ENCODE measurements at places on chromosomes 3 and 15.

DNA sequence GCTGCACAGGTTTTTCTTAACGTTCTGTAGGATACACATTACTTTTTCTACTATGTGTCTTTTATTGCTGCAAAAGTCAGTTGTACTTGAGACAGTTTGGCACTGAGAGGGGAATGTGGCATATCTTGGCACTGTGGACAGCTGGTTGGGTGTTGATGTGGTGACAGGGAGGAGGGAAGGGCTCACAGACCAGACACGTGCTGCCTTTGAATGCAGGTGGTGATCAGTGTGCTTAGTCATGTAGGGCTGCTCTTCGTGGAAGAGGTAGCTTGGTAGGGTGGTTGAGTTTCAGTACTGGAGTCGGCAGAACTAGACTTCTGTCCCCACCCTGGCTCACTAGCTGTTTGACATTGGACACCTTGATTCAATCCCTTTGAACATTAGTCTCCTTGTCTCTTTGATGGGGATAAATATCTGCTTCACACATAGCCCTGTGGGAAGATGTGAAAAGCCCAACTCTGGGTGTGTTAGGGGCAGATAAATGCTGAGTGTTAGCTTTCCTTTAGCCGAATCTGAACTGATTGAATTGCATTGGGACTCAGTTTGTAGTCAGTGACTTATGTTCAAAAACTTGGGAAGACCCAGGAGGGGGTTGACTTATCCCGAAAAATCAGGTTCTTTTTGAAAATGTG, 108.4 kb downstream of the PTPRG start:
- no peak for DNase-seq

- no peak for DNase-seq
Measured at GRCh38 chr3:71651625-71652024, 68.1 kb upstream of the FOXP1 start.

GRCh38 chr15:74897300-74897701, 7.5 kb downstream of the MPI start:
- DNase-seq, result no peak

GRCh38 chr3:188496390-188496789, 342.4 kb downstream of the LPP start:
- DNase-seq, result no peak

GRCh38 chr15:76664895-76665294, 240.2 kb downstream of the SCAPER start:
- no peak for DNase-seq

- peak; percentile 95 for DNase-seq
Measured at GRCh38 chr3:168047190-168047795, 48.4 kb downstream of the GOLIM4 start.

GRCh38 chr15:64430000-64430735, 30.2 kb upstream of the ZNF609 start:
- DNase-seq, result peak; percentile 97

- DNase-seq, result peak; percentile 89
Measured at GRCh38 chr15:88246666-88247446, 9.7 kb downstream of the NTRK3 start.

GRCh38 chr15:90679959-90680358, 37.2 kb upstream of the BLM start:
- no peak for DNase-seq

GRCh38 chr15:94453227-94453988, 222.0 kb downstream of the MCTP2 start:
- DNase-seq, result no peak

DNA sequence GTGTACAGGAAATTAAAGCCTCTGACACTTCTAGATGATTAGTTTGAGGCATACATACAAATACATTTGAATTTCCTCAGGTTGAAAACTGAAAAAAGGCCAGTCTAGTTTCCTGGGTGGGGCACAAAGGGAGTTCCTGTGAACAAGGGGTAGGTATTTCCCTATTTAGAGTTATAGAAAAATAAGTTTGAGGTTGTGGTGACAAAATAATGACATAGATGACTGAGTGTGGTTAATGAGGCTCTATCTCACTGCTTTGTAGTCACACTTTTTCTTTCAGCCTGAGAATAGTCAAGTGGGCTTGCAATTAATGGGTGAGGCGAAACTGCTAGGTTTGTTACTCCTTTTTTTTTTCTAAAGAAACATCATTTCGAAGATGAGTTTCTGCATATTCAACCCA, 4.3 kb downstream of the SLCO3A1 start:
- DNase-seq, result peak; percentile 84

GRCh38 chr3:177754508-177754921, 557.2 kb upstream of the TBL1XR1 start:
- no peak for DNase-seq

DNA sequence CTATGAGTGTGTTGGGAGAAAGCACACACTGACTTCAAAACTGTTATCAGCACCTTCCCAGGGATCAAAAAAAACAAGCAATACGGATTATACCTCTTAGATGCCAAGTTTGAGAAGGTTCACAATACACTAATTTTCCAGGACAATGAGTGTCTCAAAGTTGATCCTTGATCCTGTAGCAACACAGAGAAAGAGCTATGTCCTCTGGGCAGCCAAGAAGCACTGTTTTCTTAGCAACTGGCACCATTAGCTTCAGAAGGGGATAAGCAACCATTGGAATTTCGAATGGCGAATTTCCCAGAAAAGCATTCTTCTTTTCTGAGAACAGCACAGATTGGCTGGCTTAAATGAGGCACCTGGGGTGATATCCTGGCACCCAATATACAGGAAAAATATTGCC, 270.3 kb upstream of the RORA start:
- no peak for DNase-seq

DNA sequence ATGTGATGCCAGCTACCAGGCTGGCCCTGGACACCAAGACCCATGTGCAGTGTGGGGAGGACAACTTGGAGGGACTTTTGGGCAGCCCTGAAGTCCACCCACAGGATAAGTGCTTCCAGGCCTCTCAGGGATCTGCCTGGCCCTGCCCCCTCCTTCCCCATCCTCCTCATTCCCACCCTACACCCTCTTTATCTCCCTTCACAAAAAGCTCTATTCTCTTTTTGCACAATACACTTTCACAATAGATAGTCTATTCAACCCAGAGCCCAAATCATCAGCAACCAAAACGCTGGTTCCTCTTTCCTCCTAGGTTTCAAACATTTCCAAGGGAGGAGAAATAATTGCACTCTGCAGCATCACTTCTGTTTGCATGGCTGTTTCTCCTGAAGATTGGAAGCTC, 7.8 kb upstream of the ZNF710 start:
- peak; percentile 45 for DNase-seq

DNA sequence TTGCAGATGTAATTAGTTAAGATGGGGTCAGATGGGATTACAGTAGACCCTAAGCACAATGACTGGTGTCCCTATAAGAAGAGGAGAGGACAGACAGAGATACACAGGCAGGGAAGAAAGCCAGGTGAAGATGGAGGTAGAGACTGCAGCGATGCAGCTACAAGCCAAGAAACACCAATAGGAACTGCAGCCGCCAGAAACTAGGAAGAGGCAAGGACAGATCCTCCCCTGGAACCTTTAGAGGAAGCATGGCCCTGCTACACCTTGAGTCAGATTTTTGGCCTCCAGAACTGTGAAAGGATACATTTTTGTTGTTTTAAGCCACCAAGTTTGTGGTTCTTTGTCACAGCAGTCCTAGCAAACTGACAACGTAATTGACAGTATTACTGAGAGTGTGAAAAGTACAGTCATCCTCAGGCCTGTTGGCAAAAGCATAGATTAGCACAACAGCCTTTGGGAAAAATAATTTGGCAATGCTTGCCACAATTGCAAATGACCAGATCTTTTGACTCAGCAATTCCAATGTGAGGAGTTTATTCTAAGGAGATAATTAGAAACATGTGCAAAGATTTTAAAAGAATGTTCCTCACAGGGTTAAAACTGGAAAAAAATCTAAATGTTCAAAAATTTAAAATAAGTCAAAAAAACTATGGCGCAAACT, 82.6 kb upstream of the TJP1 start:
- no peak for DNase-seq

- peak; percentile 32 for DNase-seq
Measured at GRCh38 chr15:72271895-72272212, 500 bp downstream of the PARP6 start.

DNA sequence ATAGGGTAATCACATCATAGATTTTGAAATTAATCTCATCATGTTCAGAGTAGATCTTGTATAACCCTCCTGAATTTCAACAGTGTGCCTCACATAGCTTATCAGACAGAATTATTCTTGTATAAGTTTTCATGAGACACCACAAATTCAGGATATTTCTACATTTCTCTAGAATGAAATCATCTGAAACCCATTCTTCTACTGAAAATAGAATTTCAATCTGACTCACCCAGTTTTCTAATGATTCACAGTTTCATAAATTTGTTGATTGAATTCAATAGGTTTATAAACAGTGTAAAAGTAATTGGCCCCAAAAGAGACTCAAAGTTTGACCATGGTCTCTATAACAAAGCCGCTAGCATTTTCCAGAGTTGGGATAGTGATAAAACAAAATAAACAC, 1082.6 kb upstream of the EPHA6 start:
- DNase-seq, result no peak

DNA sequence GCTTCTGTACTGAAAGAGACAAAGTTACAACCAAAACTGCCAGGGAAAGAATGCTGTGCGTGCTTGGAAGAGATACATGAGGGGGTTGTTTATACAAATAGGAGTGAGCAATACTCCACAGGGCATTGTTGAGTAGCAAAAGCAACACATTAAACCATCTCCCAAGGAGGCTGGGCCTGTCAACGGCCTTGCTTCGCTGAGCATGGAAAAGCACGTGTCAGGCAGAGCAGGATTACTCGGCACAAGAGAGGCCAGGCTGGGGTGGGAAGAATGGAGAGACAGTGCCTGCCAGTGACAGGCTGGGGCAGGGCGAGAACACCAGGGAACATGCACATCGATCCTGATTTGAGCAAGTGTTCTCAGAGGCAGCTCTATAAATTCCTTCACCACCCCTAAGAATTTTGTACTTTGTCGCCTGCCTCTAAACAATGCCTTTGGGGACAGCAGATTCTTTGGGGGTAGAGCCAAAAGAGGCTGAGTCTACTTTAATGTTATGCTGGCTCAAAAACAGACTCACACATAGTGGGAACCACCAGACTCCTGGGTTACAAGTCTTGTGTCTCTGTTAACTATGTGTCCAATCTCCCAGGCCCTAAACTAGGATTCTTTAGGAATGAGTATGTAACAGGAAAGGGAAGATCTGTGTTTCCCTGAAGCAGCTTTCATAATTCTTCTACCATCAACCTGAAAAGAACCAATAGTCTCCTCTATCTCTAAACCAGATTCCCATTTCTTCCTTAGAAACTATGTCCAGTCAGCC, 67.2 kb downstream of the LIPC start:
- DNase-seq, result no peak

DNA sequence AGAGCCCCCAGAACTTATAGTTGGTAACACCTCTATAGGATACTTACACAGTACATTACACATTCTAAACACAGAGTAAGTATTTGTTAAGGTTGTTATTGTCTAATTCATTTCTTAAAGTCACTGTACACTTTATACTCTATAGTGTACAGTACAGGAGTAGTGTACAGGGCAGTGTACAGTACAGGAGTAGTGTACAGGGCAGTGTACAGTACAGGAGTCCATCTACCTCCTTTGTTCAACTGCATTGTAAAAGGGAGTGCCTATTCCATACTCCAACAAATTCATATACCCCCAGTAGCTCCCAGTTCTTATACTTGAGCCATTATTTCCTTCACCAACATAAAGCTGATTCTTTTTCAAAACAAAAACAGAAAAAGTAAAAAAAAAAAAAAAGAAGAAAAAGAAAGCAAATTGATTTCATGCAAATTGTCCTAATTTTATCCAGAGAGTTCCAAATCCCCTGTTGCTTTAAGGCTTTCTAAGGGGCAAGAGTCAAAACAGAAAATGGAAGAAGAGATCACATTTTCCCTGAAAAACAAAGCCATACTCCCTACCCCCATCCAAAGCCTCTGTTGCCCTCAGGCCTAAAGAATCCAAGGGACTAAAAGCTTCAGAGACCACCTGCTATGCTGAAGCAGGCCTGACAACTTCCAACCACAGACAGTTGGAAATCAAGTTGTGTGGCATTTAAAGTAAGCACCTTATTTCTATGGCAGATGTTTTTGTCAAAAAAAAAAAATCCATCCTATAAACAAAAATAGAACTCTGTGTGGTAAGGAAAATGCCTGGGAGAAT, 125.6 kb downstream of the PLCH1 start:
- no peak for DNase-seq

DNA sequence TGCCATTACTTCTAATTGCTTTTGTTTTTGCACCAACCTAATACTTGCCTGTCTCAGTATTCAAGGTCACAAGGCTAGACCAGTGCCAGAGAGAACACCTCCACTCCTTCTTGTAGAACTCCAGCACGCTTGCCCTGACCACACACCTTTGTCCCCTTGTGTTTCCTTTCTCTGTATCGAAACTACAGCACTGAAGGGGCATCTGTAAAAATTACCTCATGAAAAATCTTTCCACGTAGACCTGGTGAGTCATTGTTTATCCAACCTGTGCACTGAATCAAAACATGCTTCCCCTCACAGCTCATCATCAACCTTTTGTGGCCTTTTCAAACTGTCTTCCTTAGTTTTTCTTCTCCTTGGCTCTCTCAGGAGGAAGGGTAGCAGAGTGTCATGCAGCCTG, 259.5 kb downstream of the THRB start:
- no peak for DNase-seq

DNA sequence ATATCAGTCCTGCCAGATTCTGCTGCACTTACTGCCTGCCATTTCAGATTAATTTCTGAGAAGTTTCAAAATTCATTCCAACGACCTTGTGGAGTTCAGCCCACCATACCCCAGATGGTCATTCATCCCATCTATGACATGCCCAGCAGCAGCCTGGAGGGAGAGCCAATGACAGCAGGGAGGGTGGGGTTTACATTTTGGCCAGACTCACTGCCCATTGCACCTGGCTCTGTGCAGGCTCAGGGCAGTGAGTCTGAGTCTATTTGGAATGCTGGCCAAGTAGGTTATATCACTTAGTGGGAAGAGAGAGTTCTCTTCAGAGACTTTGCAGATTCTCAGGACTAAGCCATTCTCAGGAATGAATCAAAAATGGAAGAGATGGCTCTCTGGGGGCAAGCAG, 21.5 kb downstream of the SRPRB start:
- DNase-seq, result no peak

DNA sequence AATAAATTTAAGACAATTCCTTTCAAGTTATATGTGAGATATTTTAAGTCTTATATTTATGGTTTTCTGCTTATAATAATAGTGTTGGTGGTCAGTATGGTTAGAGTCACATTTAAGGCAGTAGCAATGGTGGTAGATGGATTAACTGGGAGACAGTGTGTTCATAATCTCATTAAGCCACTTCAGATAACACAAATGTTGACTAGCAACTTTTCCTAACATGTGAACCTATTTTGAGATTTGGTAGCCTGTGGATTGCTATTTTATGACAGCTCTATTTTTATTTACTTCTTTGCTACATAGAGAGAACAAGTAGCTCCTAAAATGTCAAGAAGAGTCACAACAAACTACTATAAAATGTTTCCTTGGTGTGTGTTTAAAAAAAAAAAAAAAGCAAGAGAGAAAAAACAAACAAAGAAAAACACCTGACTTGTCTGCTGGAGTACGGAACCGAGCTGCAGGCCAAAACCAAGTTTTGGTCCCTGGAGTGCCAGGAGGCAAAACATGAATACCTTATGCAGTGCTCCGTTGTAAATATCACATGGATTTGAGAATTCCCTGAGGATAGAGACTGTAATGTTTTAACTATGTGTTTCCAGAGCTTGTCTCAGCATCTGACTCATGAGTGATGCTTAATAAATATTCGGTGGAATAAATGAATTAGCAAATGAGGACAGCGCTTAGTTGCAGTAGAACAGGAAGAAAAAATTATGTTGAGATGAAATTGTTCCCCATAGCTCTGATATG, 457.1 kb upstream of the ROBO2 start:
- DNase-seq, result no peak

Measured in hematopoietic multipotent progenitor cell treated with erythropoietin and hydrocortisone succinate and interleukin-3 and kit ligand, for 4 days (in vitro differentiated cells).